ENCODE measurements at places on chromosomes 7 and 10. TPM values are rescaled to one million over a fixed set of nuclear protein-coding genes. Genes with fewer than 3 reads are reported as not detected.

GRCh38 chr7:93544691-93545090, 29.8 kb downstream of the CALCR start:
- no peak for DNase-seq

Gene RNF32
- not detected for total RNA-seq

DNA sequence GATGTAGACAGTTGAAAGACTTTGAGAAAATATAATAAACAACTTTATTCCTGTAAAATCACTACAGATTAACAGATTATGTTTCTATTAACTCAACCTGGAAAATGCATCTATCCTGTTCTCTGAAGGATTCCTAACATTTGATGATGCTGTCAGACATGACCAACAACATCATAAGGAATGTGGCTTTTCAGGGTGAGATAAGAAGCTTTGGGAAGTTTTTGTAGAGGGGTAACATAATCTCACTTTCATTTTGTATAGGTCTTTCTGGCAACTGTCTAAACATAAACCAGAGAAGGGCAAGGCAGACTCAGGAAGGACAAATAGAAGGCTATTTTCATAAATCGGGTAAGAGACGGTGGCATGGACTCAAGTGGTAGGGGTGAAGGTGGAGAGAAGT, 112.2 kb downstream of the TES start:
- no peak for DNase-seq

Gene CCDC172
- total RNA-seq = not detected

GRCh38 chr7:107768263-107768662, 24.3 kb downstream of the CBLL1 start:
- DNase-seq = no peak

GRCh38 chr7:113715981-113716856, 202.6 kb downstream of the PPP1R3A start:
- DNase-seq = no peak
